ENCODE measurements at places on chromosomes 4 and X.
A peak's percentile ranks its signal among the peaks of the same experiment; 100 is the strongest.

- DNase-seq, result no peak
Observed at GRCh38 chr4:137425281-137425680, 107.0 kb downstream of the PCDH18 start.

DNA sequence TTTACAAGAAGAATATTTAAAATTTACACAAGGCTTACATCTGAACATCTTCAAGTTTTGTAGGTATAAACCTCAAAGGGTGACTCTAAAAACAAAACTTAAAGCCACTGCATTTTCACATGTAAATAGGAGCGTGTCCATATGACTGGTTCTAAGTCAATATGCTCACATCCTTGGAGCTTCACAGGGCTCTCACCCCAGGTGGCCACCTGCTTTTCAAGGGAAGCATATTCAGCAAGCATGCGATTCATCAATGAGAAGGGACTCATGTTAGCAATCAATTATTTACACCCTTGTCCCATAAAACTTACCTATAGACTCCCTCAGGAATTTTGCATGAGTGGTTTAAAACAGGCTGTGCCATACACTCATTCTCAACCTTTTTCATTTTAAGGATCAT, 17.8 kb upstream of the KLHL34 start:
- DNase-seq, result no peak

GRCh38 chr4:108140328-108140727, 28.4 kb downstream of the LEF1 start:
- no peak for DNase-seq

- DNase-seq, result no peak
Observed at GRCh38 chr4:173370130-173370476, 651 bp upstream of the SAP30 start.

DNA sequence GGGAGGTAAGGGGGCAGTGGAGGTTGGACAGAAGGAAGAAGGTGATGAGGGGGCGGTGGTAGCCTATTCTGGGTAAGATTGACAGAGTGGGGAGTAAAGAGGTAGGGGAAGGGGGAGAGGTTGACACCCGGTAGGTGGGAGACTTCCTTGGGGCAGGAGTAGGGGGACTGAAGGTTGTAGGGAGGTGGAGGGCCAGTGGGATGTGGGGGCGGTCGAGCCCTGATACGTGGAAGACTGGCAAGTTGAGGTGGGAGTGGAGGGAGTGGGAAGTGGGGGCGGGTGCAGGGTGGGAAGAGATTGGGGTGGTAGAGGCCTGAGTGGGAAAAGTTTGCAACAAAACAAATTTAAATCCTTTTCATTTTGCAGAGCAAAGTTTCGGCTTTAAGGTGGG, 1.7 kb downstream of the GCNA start:
- DNase-seq, result no peak

DNA sequence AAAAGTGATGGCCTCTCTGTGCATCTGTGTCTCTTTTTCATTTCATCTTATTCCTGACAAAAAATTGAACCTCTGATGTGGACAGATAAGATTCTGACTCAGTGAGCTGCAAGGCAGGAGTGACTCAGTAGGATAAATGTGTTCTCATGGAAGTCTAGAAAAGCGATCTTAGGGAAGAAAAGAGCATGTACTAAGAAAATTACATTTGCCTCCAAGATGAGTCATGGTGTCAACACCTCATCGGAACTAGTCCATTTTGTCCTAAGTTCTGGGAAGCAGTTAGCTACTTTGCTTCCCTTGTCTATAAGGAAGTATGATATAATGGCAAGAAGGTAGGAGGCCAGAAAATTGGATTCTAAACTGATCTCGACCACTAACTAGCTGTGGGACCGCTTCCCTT, 83.5 kb upstream of the AFF2 start:
- peak; percentile 18 for DNase-seq

GRCh38 chr4:69876071-69876470, 16.1 kb upstream of the SULT1E1 start:
- no peak for DNase-seq

DNA sequence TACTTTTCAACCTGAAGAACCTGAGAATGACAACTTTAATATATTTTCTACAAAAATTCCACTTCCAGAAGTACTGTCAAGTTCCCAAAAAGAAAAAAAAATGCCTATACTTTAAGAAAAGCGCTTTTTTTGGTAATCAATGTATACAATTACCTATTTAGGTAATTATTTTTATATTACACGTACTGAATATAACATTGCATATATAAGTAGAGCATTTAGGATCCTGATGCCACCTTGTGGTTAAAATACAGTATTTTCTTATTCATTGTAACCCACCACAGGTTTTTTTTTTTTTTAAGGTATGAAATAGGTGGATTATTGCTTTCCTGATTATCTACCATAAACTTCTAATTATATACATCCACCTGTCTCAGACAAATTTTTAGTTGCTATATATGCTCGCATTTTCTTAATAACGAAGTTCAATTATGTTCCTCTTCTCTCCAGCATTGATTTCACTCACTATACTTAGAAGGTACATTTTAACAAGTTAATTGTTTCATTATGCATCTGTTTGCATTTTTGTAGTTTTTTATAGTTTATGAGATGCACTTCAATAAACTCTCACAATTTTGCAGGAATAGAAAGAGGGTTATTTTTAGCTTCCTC, 5.2 kb downstream of the MAP9 start:
- no peak for DNase-seq

DNA sequence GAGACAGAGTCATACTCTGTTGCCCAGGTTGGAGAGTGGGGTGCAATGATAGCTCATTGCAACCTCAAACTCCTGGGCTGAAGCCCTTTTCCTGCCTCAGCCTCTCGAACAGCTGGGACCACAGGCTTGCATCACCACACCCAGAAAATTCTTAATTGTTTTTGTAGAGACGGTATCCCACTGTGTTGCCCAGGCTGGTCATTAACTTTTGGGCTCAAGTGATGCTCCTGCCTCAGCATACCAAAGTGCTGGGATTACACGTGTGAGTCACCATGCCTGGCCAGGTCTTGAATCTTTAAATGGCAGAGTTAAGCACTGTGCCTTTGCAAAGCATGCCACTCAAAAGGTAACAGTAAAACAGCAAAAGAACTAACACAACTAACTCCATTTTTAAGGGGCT, 28.6 kb upstream of the BBS12 start:
- no peak for DNase-seq

- peak; percentile 63 for DNase-seq
Observed at GRCh38 chrX:37787423-37787869, 7.6 kb downstream of the CYBB start.

DNA sequence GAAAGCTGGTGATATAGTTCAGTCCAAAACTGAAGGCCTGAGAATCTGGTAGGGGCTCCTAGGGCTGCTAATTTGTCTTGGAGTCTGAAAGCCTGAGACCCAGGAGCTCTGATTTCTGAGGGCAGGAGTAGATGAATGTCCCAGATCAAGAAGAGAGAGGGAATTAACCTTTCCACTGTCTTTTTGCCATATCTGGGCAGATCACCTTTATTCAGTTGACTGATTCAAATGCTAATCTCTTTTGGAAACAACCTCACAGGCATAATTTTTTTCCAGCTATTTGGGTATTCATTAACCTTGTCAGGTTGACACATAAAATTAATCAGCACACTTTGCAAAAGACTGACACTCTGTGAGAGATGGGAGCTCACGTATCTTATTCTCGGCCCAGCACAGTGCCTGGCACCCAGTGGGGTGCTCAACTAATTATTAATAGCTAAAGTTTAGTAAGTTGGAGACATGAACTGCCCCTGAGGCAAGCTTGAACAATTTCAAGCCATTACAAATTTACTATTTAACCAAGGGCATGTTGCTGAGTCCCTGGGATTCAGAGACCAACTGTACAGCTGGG, 114.3 kb downstream of the CPEB2 start:
- DNase-seq, result no peak

- no peak for DNase-seq
Observed at GRCh38 chr4:3823496-3824341, 57.5 kb downstream of the ADRA2C start.

- DNase-seq, result no peak
Observed at GRCh38 chr4:151114986-151115385, 15.6 kb downstream of the RPS3A start.

DNA sequence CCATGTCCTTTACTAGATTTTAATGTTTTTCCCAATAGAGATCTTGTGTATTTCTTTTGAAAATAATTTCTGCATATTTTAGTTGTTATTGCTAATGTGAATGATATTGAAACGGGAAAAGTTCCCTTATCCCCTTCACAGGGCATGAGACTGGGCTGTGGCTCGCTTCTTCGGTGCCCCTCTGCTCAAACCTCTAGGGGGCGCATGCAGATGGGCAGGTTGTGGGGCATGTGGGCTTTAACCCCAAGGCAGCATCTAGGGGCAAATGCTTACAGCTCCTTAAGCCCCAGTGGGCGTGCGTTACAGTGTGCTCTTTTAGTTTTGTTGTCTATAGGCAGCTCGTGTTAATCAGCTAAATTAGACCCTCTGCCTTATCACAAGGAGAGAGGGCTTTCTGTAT, 194.7 kb downstream of the OPHN1 start:
- DNase-seq, result no peak

GRCh38 chrX:17930850-17931249, 69.8 kb upstream of the RAI2 start:
- no peak for DNase-seq

DNA sequence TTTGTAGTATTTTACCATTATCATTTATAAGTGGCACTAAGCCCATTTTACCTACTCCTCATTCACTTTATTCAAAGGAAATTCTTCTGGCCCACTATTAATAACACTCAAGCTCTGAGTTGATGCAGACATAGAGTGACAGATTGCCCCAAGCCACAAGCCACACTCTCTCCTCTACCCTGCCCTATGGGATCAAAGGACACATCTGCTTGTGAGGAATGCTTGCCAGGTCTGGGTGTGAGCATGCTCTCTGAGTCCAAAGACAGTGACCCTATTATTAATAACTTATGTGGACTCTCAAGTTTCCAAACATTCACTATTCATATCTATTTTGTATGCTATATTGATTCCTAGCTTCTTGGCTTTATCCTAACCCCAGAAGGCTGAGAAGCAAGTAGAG, 18.5 kb downstream of the ETNPPL start:
- DNase-seq, result no peak

GRCh38 chr4:147487616-147488015, 6.7 kb downstream of the EDNRA start:
- DNase-seq, result no peak

DNA sequence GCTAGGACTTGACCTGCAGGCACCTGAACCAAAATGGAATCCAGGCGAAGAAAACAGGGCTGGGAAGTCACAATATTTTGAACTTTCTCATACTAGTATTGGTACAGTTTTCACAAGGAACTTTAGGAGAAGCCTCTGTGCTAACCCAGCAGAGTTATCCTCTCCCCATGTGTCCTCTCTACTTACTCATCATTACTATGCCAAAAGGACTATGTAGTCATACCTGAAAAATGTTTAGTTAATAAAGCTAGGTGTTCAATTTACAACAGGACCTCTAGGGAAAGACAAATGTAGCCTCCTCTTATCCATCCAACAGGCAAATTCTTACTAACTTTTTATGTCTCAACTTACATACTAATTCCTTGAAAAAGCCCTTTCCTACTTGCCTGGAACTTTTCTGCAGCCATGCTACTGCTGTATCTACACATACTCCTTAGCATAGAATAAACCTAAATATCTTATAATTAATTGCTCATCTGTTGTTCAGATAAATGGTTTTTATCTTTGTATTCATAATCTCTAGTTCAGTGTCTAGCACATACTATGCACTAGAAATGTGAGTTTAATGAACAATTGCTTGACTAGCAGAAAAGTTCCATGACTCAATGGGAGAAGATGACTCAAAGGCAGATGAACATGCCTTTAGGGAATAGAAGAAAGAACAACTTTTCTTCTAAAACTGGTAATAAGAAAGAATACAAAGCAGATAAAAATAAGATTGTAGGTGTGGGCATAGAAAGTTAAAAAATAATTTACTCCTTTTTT, 215.5 kb upstream of the VEGFC start:
- DNase-seq, result no peak

DNA sequence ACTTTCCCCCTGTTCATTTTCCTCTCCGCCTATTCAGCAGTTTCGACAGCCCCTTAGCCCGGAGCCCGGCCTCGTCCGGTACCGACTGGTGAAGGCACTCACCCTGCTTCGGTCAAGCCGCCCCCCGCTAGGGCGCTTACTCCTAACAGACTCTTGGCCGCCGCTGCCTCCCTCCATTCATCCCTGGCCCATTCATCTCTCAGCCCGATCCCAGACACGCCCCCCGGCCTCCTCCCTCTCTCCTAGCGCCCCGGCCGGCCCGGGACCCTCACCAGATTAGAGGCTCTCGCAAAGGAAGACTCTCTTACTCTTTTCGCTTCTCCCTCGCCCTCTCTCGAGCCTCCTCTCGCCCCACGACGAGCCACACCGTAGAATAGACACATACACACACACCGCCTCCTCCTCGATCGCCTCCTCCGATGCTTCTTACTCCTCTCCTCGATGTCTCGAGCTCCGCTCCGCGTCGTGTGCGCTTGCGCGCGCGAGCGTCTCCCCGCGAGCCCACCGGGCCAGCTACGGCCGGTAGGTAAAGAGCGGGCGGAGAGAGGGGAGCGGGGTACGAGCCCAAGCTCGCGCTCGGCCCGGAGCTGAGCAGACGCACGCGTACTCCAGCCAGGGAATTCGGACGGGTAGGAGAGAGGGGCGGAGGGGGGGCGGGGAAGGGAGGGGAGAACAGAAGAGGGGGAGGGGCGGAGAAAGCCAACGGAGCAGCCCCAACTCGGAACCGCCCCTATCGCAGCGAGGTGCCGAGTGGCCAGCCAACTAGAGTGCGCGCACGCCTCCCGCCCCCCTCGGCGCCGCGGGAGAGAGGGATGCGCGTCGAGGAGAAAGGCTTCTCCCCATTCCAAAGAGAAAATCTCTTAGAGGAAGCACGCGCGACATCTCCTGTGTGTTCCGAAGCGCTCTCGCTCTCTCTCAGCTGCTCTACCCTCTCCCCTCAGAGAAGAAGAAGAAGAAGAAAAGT, at the start of gene WNK3:
TSS of gene WNK3 (minus strand) at position 633 of the 964 bp plus-strand sequence.
- no peak for DNase-seq

GRCh38 chr4:41413670-41414411, 124.1 kb upstream of the LIMCH1 start:
- peak; percentile 29 for DNase-seq

- DNase-seq, result no peak
Observed at GRCh38 chrX:118536687-118537461, 41.3 kb downstream of the DOCK11 start.

DNA sequence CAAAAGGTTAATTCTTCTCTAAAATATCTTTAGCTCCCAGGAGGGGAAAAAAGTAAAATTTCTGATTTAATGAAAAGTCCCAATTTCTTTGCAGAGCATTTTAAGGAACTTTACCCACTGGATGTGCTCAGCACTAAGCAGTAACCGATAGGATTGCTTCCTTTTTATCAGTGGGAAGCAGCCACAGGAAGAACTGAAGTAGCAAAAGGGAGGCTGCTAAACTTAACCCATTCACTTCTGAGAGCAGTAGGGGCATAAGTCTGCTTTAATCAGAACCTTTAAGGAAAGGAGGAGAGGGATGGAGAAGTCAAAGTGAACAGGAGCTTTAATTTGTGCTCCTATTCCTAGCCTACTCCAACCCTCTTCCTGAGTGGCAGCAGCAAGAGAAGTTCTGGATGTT, at the start of gene F8:
TSS of gene F8 (minus strand) at position 139 of the 400 bp plus-strand sequence. CDS start 171 bp downstream, outside the sequence.
- DNase-seq, result peak; percentile 13

Measured in inflammatory macrophage treated with lipopolysaccharide for 1 hour (primary cell).